GM20000 (cell line): ENCODE measurements at places on chromosomes 4 and X.

DNA sequence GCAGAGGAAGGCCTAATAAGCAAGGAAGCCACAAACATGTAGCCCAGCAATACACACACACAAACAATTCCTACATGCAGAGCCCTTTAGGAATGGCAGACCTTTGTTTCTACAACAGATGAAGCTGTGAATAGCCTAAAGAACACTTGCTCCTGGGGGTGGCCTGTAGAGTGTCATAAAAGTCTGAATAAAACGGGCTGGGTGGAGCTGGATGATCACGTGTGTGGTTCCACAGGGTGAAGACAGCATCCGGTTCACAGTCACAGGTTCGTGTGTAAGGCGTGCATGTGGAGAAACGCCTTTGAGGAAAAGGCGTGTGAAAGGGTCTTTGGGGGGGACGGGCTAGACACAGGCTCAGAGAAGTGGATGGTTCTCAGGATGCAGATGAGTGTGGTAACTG, 156.1 kb downstream of the AFAP1 start:
- DNase-seq, result no peak

DNA sequence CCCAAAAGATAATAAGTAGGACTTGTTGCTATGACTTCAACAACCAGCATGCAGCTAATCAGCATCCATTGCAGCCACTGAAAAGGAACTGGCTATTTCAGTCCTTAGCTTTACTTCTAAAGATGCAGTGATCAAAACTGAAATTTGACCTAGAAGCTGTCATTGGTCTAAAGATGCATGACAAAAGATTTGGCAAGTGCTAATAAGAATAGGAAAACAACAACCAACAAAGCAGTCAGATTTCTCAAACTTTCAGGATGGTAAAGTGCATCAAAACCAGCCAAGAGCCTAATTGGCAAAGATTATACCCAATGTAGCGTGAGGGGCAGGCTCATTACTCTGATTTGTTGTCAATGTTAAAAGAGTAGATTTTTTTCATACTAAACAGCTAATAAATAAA, 77.1 kb upstream of the WDR17 start:
- DNase-seq, result no peak

GRCh38 chr4:67499799-67500198, 45.5 kb downstream of the CENPC start:
- no peak for DNase-seq

- DNase-seq, result no peak
Observed at GRCh38 chr4:25827897-25828296, 34.9 kb downstream of the SEL1L3 start.

GRCh38 chr4:22881411-22881810, 188.7 kb downstream of the GBA3 start:
- no peak for DNase-seq

DNA sequence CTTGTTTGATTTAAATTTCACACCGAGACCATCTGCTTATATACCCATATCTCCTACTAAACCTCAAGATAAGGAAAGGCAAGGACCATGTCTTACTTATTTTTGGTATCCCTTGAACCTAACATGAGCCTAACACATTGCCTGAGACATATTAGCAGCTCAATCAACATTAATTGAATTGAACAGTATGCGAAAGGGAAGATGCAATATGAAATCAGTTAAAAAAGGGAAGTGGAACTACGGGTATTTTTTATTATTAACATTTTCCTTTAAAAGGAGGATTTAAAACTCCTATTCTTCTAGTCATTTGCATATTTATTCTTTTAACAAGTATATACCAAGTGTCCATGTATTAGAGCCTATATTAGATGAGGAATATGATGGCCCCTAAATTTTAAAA, 197.0 kb downstream of the CAMK2D start:
- no peak for DNase-seq

DNA sequence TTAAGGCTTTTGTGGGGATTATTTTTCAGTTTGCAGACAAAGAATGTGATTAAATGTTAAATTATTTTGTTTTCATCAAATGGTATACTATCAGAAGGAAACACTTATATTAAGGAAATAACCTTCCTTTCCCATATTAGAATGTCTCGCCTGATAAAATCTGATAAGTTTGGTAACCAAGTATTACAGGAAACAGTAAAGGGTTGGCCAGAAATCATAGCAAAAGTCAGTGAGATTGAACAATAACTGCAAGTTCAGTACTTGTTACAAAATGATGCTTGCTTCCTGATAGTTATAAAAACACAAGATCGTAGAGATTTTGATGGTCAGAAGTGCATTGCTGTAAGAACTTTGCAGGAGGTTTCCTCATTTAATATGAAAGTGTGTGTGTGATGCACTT, 40.5 kb downstream of the FABP2 start:
- no peak for DNase-seq

- DNase-seq, result no peak
Observed at GRCh38 chr4:107319386-107319785, 283.3 kb upstream of the DKK2 start.

GRCh38 chr4:32133141-32133540, 1413.0 kb downstream of the PCDH7 start:
- DNase-seq, result no peak

- no peak for DNase-seq
Observed at GRCh38 chr4:187235456-187236170, 512.0 kb upstream of the FAT1 start.

DNA sequence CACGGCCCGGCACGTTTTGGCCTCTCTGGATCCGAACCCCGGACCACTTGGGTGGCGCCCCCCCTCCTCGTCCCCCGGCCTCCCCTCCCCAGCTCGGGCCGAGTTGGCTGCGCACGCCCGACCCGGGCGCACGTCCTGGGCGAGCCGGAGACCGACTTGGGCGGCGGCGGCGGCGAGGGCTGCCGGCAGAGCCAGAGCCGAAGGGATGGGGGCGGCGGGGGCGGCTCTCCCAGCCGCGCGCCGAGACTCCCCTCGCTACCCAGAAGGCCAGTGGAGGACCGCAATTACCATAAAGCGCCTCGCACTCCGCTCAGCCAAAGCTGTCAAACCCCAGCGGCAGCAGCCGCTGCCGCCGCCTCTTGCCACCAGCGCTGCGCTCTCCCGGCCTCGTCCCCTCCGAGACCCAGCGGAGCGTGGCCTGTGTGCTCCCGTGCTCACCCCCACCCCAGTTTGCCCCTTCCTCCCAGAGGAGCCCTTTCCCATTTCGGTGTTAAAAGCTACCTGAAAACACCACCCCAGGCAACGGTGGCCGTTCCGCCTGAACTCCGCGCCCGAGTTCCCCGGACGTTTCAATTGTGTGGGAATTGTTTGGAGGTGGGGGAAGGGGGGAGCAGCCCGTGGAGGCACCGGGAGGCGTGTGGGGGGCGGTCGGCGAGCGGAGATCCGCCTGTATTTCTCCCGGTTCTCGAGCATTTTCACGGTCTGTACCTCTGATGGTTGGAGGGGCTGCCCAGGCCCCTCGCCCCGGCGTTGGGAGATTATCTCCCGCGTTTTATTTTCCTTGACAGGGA, 701 bp upstream of the BCOR start:
- peak; percentile 61 for DNase-seq

- peak; percentile 62 for DNase-seq
Observed at GRCh38 chr4:153142700-153143438, 61.4 kb upstream of the TRIM2 start.

- no peak for DNase-seq
Observed at GRCh38 chr4:101264993-101265815, 82.1 kb downstream of the PPP3CA start.

DNA sequence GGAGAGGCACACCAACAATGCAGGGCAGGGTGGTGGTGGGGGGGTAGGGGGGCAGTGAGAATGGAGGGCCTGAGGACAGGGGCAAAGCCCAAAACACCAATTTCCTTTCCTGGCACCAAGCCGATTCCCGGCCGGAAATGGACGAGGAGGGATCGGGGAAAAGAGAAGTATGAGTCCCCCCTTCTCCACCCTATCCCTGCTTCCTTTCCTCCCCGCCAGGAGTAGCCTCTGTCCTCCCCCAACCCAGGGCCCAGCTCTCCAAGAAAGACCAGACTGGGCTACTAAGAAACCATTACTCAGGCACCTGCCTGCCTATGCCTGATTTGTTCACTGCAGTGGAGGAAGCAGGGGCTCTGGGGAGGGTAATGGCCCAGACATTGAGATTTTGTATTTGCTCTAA, 402 bp downstream of the CCDC120 start:
- no peak for DNase-seq

DNA sequence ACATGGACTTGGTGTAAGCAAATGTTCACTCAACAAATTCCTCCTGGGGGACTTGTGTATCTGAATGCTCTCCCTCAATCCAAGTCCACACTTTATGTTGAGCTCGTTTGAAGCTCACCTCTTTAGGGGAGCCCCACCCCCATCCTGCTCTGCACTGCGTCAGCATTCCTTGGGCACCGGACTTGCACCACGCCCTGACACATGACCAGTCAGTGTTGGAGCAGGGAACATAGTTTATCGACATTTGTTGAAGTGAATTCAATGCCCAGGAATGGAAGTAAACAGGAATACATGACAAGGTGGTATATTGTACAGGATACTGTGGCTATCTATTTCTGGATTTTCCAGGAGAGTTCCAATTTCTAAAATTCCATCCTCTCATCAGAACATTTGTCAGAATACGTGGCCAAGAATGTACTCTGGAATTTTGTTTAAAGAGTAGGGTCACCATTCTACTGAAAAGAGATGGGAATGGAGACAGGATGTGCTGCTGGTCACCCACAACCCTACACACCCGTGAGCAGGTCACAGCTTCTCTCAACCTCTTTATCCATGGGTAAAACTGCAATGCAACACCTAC, 60.0 kb upstream of the LNX1 start:
- DNase-seq, result no peak

- no peak for DNase-seq
Observed at GRCh38 chr4:56772134-56772533, 49.4 kb downstream of the SPINK2 start.

- DNase-seq, result peak; percentile 16
Observed at GRCh38 chr4:106238820-106239420, 77.1 kb downstream of the TBCK start.

- no peak for DNase-seq
Observed at GRCh38 chr4:40909363-40909876, 159.7 kb downstream of the NSUN7 start.

GRCh38 chr4:59380841-59381366, 1819.2 kb upstream of the ADGRL3 start:
- no peak for DNase-seq

- no peak for DNase-seq
Observed at GRCh38 chrX:148203531-148203930, 222.4 kb downstream of the FMR1NB start.

- no peak for DNase-seq
Observed at GRCh38 chrX:148067285-148067684, 86.1 kb downstream of the FMR1NB start.

GRCh38 chr4:186699298-186699697, 24.4 kb downstream of the FAT1 start:
- no peak for DNase-seq

- DNase-seq, result peak; percentile 49
Observed at GRCh38 chrX:69158166-69158980, 6.9 kb downstream of the PJA1 start.

- no peak for DNase-seq
Observed at GRCh38 chr4:84954982-84955567, 11.4 kb downstream of the WDFY3 start.

- DNase-seq, result no peak
Observed at GRCh38 chr4:15757054-15757453, 21.1 kb upstream of the CD38 start.

DNA sequence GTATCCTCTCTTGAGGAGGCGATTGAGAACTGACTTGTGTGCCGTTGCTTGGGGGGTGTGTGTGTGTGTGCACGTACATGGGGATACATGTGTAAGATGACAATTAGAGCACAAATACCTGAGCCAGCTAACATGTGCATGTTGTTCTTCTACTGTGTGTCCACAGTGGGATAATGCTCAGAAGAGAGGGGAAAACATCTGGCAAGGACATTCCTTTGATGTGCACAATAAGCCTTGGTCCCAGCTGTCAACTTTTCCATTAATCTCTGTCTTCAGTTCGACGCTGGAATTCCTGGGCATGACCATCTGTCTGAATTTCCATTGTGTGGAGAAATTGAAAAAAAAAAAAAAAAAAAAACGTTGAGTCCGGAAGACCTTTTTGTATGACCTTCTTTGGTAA, 592.0 kb upstream of the GALNTL6 start:
- DNase-seq, result no peak

DNA sequence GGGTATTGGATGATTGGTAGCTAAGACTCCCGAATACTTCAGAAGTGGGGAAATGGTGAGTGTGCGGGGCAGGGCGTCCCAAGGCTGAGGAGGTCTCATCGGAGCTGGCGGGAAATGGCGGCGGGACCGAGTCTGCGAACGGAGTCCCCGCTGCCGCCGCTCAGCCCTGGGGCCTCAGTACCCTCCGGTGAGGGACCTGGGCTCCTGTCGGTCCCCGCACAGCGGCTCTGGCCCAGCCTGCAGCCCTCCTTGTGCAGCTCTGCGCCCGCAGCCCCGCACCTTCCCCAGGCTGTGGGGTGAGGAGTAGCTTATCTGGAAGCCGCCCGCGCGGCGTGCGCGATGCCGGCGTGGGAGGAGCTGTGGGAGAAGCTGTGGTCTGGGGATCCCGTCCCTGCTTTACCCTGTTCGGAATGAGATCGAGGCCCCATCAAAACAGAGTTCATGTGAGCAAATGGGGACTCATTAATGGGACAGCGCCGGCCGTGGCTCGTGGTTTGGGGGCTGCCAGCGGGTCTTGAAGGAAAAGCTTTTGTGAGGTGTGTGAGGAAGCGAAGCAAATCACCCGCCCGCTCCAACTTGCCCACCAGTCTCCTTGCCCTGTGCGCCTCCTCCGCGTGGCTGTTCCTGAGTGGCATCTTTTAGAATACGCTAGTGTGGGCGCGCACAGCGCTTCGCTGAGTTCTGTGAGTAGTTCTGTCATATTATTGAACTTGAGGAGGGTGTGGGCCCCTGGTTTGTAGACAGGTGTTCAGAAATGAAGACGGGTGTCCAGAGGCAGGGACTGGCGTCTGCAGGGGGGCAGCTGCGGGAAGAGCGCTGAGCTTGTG, 531 bp downstream of the ZNF141 start:
- DNase-seq, result peak; percentile 8

- DNase-seq, result no peak
Observed at GRCh38 chr4:140686796-140687195, 69.4 kb downstream of the TBC1D9 start.

- no peak for DNase-seq
Observed at GRCh38 chrX:1316527-1316926, 20.1 kb upstream of the IL3RA start.

GRCh38 chr4:152674359-152674758, 5.4 kb downstream of the TMEM154 start:
- no peak for DNase-seq

- DNase-seq, result no peak
Observed at GRCh38 chr4:169604903-169605331, 7.5 kb downstream of the NEK1 start.

DNA sequence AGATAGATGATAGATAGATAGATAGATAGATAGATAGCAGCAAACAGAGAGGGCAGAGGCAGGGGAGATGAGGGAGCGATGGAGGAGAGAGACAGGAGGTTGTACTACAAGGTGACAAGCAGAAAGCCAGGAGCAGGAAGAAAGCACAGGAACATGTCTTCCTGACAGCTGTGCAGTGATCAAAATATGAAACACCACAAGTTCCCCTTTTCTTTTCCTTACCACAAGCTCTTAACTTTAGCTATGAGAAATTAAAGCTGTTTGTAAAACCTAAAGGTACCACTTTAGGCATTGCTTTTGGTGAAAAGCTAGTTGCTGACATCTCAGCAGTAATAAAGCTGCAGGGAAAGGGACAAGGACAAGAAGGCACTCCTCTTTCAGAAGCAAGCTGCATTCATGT, 9.1 kb upstream of the MAGED4B start:
- no peak for DNase-seq

GRCh38 chrX:68826113-68826980, 2.5 kb upstream of the EFNB1 start:
- no peak for DNase-seq
